ENCODE measurements at places on chromosomes 6 and 20. TPM values are rescaled to one million over a fixed set of nuclear protein-coding genes. Genes with fewer than 3 reads are reported as not detected.

KCNK16 gene
- total RNA-seq = not detected

NFKBIL1 gene
- 17.8 TPM for total RNA-seq

COL11A2 gene
- total RNA-seq = 0.77 TPM

- H3K4me3 ChIP-seq = no peak overlapping the region
- peaks cover 42% of the 10 kb centered on the region for H3K4me1 ChIP-seq
- H3K27ac ChIP-seq = no peak overlapping the region
- H3K27me3 ChIP-seq = no peaks in the 10 kb centered on the region
- DNase-seq = no peak
Observed at GRCh38 chr20:8153281-8153908, 21.3 kb downstream of the PLCB1 start.

DNA sequence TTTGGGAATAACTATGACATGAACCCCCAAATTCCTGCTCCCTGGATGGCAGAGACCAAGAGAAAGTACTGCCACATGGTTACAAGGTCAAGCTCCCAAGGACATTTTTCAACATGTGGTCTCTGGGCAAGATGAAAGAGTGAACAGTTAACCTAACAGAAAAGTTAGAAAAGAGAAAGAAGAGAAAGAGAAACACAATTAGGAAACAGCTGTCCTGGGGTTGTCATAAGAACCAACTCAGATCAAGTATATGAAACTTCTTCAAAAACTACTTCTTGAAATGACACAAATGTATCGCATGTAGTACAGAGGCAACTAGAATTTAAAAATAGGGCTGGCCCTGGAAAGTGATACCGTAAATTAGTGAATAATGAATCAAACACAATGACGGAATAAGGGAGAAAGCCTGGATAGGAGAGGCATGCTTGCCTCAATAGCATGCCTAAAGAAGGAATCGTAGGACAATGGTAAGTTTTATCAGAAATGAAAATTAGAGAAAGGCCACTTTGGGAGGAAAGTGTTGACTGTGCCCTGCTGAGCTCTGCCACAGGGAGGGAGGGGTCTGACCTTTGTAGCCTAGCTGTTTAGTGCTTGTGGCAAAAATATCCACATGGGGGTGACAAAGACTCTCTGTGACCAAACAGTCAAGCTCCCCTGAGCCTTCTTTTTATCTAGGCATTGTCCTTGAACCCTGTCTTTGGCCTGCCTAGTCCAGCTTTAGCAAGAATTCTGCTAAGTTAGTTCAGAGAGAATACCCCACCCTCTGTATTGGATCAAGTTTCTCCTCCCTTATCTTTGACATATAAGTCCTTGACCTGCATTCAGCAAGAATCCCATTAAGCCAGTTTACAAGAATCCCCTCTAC, 4.3 kb upstream of the DCBLD1 start:
- H3K36me3 ChIP-seq = no peaks in the 10 kb centered on the region
- H3K4me1 ChIP-seq = peaks cover 8% of the 10 kb centered on the region
- H3K27ac ChIP-seq = no peak overlapping the region
- H3K4me3 ChIP-seq = no peak overlapping the region
- no peak for DNase-seq
- no peaks in the 10 kb centered on the region for H3K27me3 ChIP-seq

- no peak for DNase-seq
- H3K4me3 ChIP-seq = no peak overlapping the region
- no peaks in the 10 kb centered on the region for H3K4me1 ChIP-seq
- H3K27ac ChIP-seq = no peak overlapping the region
- H3K36me3 ChIP-seq = no peaks in the 10 kb centered on the region
- no peaks in the 10 kb centered on the region for H3K27me3 ChIP-seq
Observed at GRCh38 chr6:138824482-138825144, 28.7 kb downstream of the ECT2L start.

DNA sequence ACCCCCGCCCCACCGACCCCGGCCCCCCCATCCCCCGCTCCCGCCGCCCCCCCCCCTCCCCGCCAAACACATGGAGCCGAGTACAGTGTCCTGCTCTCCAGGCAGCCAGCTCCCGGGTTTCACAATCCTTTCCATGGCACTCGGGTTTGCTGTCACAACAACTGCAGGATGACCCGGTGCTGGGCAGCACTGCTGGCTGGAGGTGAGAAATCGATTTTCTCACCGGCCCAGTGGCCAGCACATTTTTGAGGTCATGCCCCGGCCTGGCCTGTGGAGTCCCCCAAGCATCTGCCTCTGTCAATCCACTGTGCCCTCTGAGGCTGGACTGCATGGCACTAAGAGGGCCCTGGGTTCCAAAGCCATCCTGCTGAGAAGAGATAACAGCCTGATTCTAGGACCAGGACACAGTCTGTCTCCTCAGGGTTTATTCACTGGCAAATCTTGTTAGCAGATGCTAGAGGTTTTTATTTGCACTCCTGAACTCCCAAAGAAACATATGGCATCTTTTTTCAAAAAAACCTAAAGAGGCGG, 129.5 kb downstream of the NFATC2 start:
- no peak overlapping the region for H3K4me3 ChIP-seq
- DNase-seq = no peak
- peaks cover 24% of the 10 kb centered on the region for H3K4me1 ChIP-seq

GRCh38 chr6:106976270-106976669, 1.7 kb upstream of the CD24 start:
- peaks cover 68% of the 10 kb centered on the region for H3K27me3 ChIP-seq
- H3K27ac ChIP-seq = no peak overlapping the region
- no peak for DNase-seq
- H3K36me3 ChIP-seq = no peaks in the 10 kb centered on the region
- H3K4me3 ChIP-seq = no peak overlapping the region
- peaks cover 22% of the 10 kb centered on the region for H3K4me1 ChIP-seq

- no peak for DNase-seq
- H3K27me3 ChIP-seq = no peaks in the 10 kb centered on the region
- no peaks in the 10 kb centered on the region for H3K36me3 ChIP-seq
- H3K4me3 ChIP-seq = no peak overlapping the region
- no peak overlapping the region for H3K27ac ChIP-seq
Observed at GRCh38 chr6:146990284-146990683, 213.9 kb upstream of the STXBP5 start.

DNA sequence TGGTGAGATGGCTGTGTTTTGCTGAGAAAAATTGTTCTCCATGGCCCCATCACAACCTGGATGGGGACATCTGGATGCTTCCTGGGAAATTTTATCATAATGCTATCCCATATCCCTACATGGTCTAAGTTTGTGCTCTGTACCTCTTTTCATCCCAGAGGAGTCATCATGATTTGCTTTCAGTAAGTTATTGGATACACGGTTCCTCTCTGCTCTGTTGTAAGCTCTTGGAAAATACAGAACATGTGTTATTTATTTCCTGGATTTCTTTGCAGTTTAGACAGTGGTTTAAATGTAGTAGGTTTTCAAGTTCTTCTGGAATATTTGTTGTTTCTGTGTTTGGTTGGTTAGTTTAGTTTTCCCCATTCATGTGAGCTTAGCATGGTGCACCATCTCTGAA, 129.2 kb upstream of the ECI2 start:
- no peaks in the 10 kb centered on the region for H3K27me3 ChIP-seq
- H3K36me3 ChIP-seq = no peaks in the 10 kb centered on the region
- no peaks in the 10 kb centered on the region for H3K4me1 ChIP-seq
- no peak overlapping the region for H3K27ac ChIP-seq
- no peak for DNase-seq
- H3K4me3 ChIP-seq = no peak overlapping the region

GRCh38 chr20:35726842-35727711, 15.0 kb downstream of the RBM39 start:
- H3K4me3 ChIP-seq = no peak overlapping the region
- peak; percentile 65 for DNase-seq
- H3K36me3 ChIP-seq = peaks cover 100% of the 10 kb centered on the region
- H3K27me3 ChIP-seq = no peaks in the 10 kb centered on the region
- no peak overlapping the region for H3K27ac ChIP-seq

- H3K4me3 ChIP-seq = no peak overlapping the region
- peak overlapping the region; percentile 27 for H3K27ac ChIP-seq
- peaks cover 6% of the 10 kb centered on the region for H3K27me3 ChIP-seq
- DNase-seq = no peak
Observed at GRCh38 chr20:1964659-1965405, 29.0 kb downstream of the PDYN start.

DNA sequence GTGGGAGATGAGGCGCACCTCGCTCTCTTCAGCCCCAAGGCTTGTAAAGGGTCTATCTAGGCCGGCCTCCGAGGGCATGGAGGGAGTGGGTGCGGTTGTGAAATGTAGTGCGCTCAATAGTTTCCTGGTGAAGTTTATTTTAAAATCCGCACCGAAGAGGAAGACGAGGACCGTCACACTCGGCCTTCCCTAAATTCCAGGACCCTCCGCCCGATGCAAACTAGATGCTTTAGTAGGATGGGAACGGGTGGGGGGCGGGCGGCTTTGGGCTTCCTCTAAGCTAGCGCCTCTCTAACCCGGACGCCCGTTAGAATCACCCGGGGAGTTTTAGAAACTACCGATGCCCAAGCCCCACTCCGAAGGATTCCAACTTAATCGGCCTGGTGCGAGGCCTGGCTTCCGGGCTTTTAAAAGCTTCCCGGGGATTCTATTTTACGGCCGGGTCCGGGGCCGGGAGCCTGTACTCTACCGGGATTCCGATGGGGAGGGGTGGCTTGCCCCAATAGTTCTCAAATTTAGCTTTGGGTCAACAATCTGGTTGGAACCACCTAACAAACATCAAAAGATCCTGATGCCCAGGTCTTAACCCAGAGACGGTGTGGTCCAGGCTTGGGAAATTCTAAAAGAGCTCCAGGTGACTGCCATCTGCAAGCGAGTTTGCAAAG, 548 bp upstream of the BCAS4 start:
- no peaks in the 10 kb centered on the region for H3K36me3 ChIP-seq
- peak overlapping the region; percentile 82 for H3K4me3 ChIP-seq
- peak overlapping the region; percentile 60 for H3K27ac ChIP-seq
- no peaks in the 10 kb centered on the region for H3K27me3 ChIP-seq
- peak; percentile 43 for DNase-seq

- H3K4me1 ChIP-seq = peaks cover 31% of the 10 kb centered on the region
- H3K27me3 ChIP-seq = no peaks in the 10 kb centered on the region
- no peaks in the 10 kb centered on the region for H3K36me3 ChIP-seq
- H3K4me3 ChIP-seq = no peak overlapping the region
- H3K27ac ChIP-seq = peak overlapping the region; percentile 70
Observed at GRCh38 chr6:118319416-118319815, 228.7 kb upstream of the PLN start.

- H3K27me3 ChIP-seq = peaks cover 16% of the 10 kb centered on the region
- H3K27ac ChIP-seq = no peak overlapping the region
- no peak for DNase-seq
- H3K4me3 ChIP-seq = no peak overlapping the region
- no peaks in the 10 kb centered on the region for H3K4me1 ChIP-seq
Observed at GRCh38 chr20:61356196-61356595, 104.1 kb downstream of the CDH4 start.

GRCh38 chr6:106199998-106200397, 113.9 kb downstream of the PRDM1 start:
- peaks cover 10% of the 10 kb centered on the region for H3K36me3 ChIP-seq
- H3K4me3 ChIP-seq = no peak overlapping the region
- no peaks in the 10 kb centered on the region for H3K4me1 ChIP-seq
- no peak for DNase-seq
- no peak overlapping the region for H3K27ac ChIP-seq

DNA sequence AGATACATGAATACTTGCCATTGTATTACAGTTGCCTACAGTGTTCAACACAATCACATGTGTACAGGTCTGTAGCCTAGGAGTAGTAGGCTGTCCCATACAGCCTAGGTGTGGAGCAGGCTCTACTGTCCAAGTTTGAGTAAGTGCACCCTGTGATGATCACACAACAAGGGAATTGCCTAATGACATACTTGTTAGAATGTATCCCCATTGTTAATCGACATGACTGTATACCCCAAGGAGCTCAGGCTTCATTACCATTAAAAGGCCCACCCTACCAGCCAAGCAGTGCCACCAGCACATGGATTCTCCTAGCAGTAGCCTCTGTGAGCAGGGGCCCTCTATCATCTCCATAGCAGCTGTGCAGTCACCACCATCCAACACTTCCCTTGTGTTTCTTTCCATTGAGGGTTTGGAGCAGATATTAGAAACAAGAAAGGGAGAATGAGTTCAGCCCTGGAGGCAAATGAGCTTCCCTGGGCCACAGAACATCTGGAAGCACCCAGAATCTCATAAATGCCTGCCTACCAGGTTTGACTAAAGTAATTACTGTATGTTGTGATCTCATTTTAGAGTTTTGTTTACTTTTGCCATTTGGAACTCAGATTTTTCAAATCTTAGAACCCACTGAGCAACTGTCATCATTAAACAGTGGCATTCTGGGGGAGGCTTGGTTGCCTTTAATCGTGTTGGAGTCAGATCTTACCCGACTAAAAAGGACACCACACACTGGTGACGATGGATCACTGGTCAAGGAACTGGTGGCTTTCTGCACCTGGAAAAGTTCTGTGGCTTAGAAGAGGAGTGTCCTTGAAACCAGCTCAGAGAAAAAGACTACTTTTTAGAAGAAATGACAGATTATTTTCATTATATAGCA, 104.9 kb downstream of the TULP4 start:
- H3K27ac ChIP-seq = no peak overlapping the region
- peaks cover 12% of the 10 kb centered on the region for H3K36me3 ChIP-seq
- H3K27me3 ChIP-seq = no peaks in the 10 kb centered on the region
- no peak for DNase-seq

DNA sequence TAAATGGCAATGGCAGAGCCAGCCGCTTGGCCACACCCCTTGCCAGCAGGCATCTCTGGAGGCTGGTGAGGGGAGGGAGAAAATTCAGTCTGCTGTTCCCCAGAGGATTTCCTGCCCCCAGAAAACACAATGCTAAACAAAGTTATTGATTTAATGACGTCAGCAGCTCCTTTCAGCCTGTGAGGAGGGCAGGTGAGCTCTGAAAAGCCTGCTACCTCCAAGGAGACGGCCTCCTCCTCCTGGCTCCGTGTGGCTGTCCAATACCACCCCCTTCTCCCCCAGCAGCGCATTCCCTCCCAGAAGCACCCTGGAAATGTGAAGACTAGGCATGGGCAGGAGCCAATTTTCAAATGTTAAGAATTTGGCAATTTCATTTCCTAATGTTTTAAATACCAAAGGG, 393.1 kb downstream of the ZFAND3 start:
- H3K27me3 ChIP-seq = no peaks in the 10 kb centered on the region
- no peak overlapping the region for H3K4me3 ChIP-seq
- DNase-seq = no peak
- peaks cover 13% of the 10 kb centered on the region for H3K4me1 ChIP-seq
- H3K36me3 ChIP-seq = no peaks in the 10 kb centered on the region

- no peaks in the 10 kb centered on the region for H3K27me3 ChIP-seq
- no peaks in the 10 kb centered on the region for H3K36me3 ChIP-seq
- H3K4me1 ChIP-seq = no peaks in the 10 kb centered on the region
- H3K4me3 ChIP-seq = no peak overlapping the region
- no peak overlapping the region for H3K27ac ChIP-seq
Observed at GRCh38 chr20:61113731-61114130, 138.3 kb upstream of the CDH4 start.

GRCh38 chr20:21137078-21137477, 11.2 kb downstream of the KIZ start:
- no peaks in the 10 kb centered on the region for H3K27me3 ChIP-seq
- DNase-seq = no peak
- H3K36me3 ChIP-seq = peaks cover 29% of the 10 kb centered on the region
- no peak overlapping the region for H3K27ac ChIP-seq
- H3K4me3 ChIP-seq = no peak overlapping the region
- H3K4me1 ChIP-seq = no peaks in the 10 kb centered on the region

GRCh38 chr6:105769987-105770386, 316.1 kb upstream of the PRDM1 start:
- H3K4me3 ChIP-seq = no peak overlapping the region
- H3K4me1 ChIP-seq = no peaks in the 10 kb centered on the region
- no peak overlapping the region for H3K27ac ChIP-seq

Measured in lower lobe of right lung (tissue), 2 donors.